Uterus (tissue), 4 donors: ENCODE measurements at places on chromosomes 6 and 20. TPM values are rescaled to one million over a fixed set of nuclear protein-coding genes. Genes with fewer than 3 reads are reported as not detected.

GRCh38 chr20:23303325-23304102 lies 47.1 kb upstream of the NXT1 start:
- H3K4me3 ChIP-seq: no peak overlapping the region
- DNase-seq: no peak
- no peaks in the 10 kb centered on the region for H3K4me1 ChIP-seq
- no peaks in the 10 kb centered on the region for H3K36me3 ChIP-seq
- H3K27ac ChIP-seq: no peak overlapping the region
- no peaks in the 10 kb centered on the region for H3K27me3 ChIP-seq

DNA sequence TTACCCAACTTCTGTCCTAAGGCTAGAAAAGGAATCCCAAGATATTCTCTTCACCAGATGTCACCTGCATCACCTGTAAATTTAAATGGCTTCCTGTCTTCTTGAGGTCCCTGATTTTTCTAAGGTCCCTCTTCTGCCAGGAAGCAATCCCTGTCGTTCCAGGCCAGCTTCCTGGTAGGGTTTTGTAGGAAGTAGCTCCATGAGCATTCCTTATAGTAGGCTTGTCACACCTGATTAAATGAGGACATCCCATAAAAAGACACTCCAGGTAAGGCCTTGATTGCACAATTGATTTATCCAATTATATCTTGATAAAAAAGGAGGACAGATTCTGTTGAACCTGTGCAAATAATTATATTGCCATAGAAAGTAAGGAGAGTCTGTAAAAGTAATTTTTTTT lies 8.7 kb downstream of the RAB44 start:
- no peaks in the 10 kb centered on the region for H3K27me3 ChIP-seq
- H3K27ac ChIP-seq: no peak overlapping the region
- H3K4me3 ChIP-seq: no peak overlapping the region
- no peaks in the 10 kb centered on the region for H3K36me3 ChIP-seq
- H3K4me1 ChIP-seq: no peaks in the 10 kb centered on the region
- DNase-seq: no peak

GRCh38 chr6:166626177-166627032 lies 646 bp downstream of the RPS6KA2 start:
- DNase-seq: no peak
- no peaks in the 10 kb centered on the region for H3K4me1 ChIP-seq
- peak overlapping the region; percentile 76 for H3K27ac ChIP-seq

GRCh38 chr6:99802396-99803031 lies 191.5 kb downstream of the MCHR2 start:
- no peaks in the 10 kb centered on the region for H3K4me1 ChIP-seq
- H3K27ac ChIP-seq: no peak overlapping the region
- no peak for DNase-seq

Gene PRRT1
- 9.4 TPM for total RNA-seq

- DNase-seq: no peak
- no peak overlapping the region for H3K27ac ChIP-seq
- H3K4me3 ChIP-seq: no peak overlapping the region
- H3K27me3 ChIP-seq: no peaks in the 10 kb centered on the region
These were observed 100.7 kb upstream of the HMGN3 start for GRCh38 chr6:79335133-79335674.

DNA sequence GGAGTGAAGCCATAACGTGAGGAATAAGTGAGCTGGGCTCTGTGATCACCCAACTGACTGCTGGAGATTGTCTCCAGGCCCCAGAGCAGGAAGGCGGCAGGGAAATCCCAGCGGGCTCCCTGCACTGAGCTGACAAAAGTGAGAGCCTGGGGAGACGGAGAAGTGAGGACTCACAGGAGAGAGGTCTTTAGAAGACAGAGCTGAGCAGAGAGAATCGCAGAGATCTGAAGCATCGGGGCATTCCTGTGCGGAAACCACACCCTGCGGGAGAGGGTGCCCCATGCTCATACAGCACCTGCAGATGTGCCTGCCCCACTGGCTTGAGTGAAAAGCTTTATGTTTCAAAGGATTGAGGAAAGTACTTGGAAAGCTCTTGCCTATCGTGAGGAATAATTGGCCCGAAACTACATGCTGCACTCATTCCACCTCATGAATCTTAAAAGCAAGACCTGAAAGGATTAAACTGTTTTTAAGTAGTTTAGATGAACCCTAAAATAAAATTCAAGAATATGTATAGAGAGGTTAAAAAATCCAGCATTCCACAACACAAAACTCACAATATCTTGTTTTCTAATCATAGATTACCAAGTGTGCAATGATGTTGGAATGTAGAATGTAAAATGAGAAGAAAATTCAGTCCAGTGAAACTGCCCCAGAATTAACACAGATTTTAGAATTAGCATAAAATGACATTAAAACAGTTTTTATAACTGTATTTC lies 17.7 kb upstream of the THBS2 start:
- no peaks in the 10 kb centered on the region for H3K4me1 ChIP-seq
- no peak for DNase-seq
- H3K36me3 ChIP-seq: no peaks in the 10 kb centered on the region
- no peak overlapping the region for H3K4me3 ChIP-seq
- H3K27me3 ChIP-seq: no peaks in the 10 kb centered on the region

Gene KCNK15
- 4.4 TPM for total RNA-seq

DNA sequence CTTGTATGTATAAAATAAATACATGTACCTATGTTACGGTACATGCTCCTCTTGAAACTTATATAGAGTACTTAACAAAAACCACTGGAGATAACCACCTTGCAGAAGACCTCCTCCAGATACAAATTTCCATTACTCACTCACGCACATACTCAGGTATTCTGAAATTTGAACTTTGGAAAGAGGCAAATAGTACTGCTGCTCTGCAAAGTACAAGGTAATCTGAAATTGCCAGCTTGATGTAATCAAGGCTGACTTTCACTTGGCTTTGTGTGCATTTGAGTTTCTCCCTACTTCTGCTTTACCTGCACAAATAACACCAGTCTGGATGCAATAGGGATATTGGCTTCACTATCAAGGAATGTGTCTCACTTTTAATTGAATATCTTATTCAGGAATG lies 123.6 kb downstream of the FOXA2 start:
- DNase-seq: no peak
- no peaks in the 10 kb centered on the region for H3K36me3 ChIP-seq
- no peak overlapping the region for H3K4me3 ChIP-seq
- H3K27me3 ChIP-seq: no peaks in the 10 kb centered on the region
- H3K4me1 ChIP-seq: no peaks in the 10 kb centered on the region

GRCh38 chr6:113855500-113856374 lies 1.4 kb upstream of the MARCKS start:
- peak overlapping the region; percentile 51 for H3K4me3 ChIP-seq
- H3K36me3 ChIP-seq: no peaks in the 10 kb centered on the region
- no peak for DNase-seq
- H3K27me3 ChIP-seq: no peaks in the 10 kb centered on the region

DNA sequence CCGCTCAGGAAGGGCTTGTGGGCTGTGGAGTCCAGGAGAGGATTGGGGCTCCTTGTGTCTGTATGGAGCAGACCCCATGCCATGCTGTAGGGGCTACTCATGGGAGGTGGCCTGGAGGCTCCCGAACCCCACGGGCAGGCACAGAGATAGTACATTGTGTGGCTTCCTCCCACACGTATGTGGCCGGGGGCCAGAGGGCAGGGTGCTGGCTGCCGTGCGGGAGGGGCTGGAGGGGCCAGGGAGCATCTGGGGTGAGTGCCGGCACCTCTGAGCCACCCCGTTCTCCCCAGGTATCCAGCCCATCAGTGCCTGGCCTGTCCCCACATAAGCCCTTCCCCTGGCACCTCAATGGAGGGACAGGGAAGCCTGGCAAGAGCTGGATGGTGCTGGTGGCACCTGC lies 7.6 kb downstream of the RBBP8NL start:
- no peak for DNase-seq
- no peak overlapping the region for H3K27ac ChIP-seq
- H3K4me1 ChIP-seq: no peaks in the 10 kb centered on the region
- H3K36me3 ChIP-seq: no peaks in the 10 kb centered on the region

Gene DSTN
- 608 TPM for total RNA-seq

- no peaks in the 10 kb centered on the region for H3K36me3 ChIP-seq
- H3K4me3 ChIP-seq: no peak overlapping the region
- peaks cover 43% of the 10 kb centered on the region for H3K27me3 ChIP-seq
- H3K27ac ChIP-seq: no peak overlapping the region
These were observed 46.3 kb upstream of the BTN3A2 start for GRCh38 chr6:26318459-26319404.

DNA sequence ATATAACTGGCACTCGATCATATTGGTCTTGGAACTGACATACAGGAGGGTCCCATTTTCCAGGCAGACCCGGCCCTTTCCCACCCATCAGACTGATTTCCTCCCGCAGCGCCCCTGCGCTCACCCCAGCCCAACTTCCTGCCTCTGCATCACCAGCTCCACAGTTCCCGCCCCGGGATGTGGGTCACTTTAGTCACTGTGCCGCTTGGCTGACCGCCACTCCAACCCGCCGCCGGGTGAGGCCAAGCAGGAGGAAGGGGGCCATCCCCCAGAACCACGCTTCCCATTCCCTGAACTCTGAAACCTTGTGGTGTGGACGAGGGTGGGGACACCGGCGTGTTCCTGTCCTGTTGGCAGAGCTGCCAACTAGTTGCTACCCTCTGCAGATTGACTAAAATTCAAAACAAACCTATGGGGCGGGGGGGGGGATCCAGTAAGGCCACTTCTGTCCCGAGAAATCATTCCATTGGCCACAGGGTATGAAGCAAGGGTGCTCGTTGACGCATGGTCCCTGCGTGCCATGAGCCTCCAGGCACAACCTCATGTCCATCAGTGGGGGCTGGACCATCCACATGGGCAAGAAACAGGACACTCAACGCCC lies 12.3 kb downstream of the TGM2 start:
- H3K27ac ChIP-seq: peak overlapping the region; percentile 85
- H3K36me3 ChIP-seq: no peaks in the 10 kb centered on the region
- no peaks in the 10 kb centered on the region for H3K27me3 ChIP-seq
- H3K4me3 ChIP-seq: no peak overlapping the region
- peak; percentile 79 for DNase-seq

DNA sequence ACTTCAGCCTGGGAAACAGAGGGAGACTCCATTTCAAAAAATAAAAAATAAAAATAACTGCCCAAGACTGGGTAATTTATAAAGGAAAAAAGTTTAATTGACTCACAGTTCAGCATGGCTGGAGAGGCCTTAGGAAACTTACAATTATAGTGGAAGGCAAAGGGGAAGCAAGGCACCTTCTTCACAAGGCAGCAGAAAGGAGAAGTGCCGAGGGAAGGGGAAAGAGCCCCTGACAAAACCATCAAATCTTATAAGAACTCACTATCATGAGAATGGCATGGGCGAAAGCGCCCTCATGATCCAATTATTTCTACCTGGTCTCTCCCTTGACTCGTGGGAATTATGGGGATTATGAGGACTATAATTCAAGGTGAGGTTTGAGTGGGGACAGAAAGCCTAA lies 95.5 kb upstream of the LGSN start:
- H3K36me3 ChIP-seq: no peaks in the 10 kb centered on the region
- H3K4me1 ChIP-seq: no peaks in the 10 kb centered on the region
- no peak for DNase-seq
- no peak overlapping the region for H3K4me3 ChIP-seq

DNA sequence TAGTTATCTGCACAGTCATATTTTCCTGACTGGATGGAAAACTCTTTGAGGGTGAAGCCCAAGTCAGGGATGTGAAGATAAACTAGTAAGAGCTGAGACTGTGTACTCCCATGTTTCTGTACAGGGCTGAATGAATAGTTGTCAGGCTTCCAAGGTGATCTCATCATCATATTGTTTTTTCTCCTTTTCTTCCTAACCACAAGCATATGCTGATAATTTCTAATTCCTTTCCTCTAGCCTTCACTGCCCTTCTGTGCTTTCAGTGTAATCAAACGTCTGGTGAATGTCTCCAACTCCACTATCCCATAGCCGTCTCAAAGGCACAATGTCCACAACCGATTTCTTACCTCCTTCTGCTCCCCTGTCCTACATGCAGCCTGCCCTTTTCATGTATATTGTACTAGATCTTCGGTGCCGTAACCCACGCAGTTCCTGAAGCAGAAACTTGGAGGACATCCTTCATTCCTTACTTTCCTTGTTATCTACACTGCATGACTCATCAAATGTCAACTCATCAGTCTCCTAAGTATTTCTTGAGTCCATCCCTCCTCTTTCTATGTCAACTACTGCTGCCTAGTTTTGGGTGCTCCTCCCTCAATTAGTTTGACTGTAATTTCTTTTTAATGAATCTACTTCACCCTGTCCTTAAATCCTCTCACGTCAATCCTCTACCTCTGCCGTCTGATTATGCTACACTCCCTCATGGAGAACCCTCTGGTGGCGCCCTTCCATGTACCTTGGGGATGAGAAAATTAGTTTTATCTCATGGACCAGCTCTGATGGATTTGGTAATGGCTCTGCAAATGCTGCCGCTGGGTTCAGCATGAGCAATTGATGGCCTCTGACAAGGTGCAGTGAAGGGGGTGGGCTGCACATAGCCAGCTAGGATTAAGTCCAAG lies 21.9 kb downstream of the NCOA7 start:
- H3K4me1 ChIP-seq: no peaks in the 10 kb centered on the region
- H3K27me3 ChIP-seq: no peaks in the 10 kb centered on the region
- H3K36me3 ChIP-seq: no peaks in the 10 kb centered on the region
- DNase-seq: no peak
- H3K27ac ChIP-seq: peak overlapping the region; percentile 76

DNA sequence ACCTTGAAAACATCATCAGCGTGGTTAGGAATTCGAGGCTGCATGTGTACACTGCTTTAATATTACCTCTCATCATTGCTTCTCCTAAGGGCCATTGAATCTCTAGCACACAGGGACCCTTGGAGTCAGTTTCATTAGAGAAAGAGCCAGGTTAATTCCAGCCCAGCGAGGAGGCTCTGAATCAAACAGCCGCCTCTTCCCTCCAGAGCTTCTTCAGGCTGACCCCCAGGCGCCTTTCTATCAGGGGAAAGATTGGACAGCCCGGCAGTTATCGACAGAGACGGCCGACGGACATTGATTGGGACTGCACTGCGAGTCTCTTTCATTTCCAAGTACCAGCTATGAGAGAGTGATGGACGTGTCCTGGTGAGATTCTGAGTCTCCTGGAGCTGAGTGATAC lies 159.2 kb downstream of the ANKRD60 start:
- no peak overlapping the region for H3K27ac ChIP-seq
- H3K4me1 ChIP-seq: no peaks in the 10 kb centered on the region
- H3K4me3 ChIP-seq: no peak overlapping the region

Gene SLX4IP
- 1.8 TPM for total RNA-seq

Gene SULF2
- 558 TPM for total RNA-seq

Gene PDE7B
- total RNA-seq: 15.4 TPM
